NCI-H524 (cell line): ENCODE measurements at places on chromosomes 6 and 20.

DNA sequence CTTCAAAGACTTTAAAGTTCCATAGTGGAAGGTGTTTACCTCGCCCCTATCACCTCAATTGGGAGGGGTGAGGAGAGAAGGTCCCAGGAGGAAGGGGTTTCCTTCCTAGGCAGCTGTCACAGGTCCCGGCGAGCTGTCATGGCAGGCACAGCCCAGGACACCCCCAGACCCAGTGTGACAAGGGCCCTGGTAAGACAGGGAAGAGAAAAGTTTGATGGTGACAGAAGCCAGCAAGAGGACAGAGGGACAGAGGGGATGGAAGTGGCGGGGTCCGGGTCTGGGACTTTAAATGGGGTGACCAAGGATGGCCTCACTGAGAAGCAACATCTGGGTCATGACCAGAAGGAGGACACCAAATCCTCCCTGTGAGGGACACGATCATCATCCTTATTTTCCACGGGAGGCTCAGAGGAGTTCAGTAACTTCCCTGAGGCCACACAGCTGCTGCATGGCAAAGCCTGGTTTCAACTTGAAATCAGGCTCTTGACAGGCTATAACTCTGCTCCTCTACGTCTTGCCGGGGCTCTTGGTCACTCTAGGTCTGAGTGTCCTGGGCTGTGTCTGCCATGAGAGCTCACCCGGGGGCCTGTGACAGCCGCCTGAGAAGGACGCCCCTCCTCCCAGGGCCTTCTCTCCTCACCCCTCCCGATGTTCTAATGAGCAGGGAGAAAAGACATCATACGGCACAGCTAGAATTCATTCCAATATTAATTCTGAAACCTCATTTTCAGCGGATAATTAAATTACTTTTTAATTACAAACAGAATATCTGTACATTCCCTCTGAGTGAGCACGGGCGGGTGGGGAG is 222.2 kb downstream of the PREX1 start:
- DNase-seq, result no peak

- DNase-seq, result no peak
These were observed 75.5 kb downstream of the HMGN3 start for GRCh38 chr6:79158856-79159516.

GRCh38 chr6:33339193-33339592 is 21.6 kb upstream of the ZBTB22 start:
- no peak for DNase-seq

DNA sequence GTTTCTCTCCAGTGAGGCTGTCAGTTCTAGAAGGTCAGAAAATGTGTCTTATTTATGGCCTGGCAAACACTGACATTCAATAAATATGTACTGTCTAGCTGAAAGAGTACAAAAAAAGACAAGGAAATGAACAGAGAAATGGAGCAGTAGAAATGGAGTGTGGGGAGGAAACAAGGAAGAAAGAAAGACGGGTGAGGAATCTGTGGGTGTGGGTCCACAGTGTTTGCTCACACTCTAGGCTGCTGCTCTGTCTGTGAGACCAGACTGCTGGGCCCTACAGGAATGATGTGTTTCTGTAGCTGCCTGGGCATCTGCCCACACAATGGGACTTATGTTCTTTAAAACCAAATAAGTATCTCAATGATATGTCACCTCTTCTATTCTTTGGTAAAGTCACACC is 114.2 kb downstream of the MOXD1 start:
- DNase-seq, result no peak

DNA sequence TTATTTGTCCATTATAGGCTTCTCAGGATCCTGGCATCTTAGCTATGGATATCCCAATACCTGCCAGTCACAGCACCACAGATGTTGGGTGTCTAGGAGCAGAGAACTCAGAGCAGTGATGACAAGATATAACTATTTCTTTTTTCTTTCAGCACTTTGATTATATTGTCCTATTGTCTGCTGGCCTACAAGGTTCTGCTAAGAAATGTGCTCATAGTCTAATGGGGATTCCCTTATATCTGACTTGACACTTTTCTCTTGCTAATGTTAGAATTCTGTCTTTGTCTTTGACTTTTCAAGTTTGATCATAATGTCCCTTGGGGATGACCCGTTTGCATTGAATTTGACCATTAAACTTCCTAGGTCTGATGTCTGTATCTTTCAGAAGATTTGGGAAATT is 270.4 kb downstream of the OGFRL1 start:
- no peak for DNase-seq

DNA sequence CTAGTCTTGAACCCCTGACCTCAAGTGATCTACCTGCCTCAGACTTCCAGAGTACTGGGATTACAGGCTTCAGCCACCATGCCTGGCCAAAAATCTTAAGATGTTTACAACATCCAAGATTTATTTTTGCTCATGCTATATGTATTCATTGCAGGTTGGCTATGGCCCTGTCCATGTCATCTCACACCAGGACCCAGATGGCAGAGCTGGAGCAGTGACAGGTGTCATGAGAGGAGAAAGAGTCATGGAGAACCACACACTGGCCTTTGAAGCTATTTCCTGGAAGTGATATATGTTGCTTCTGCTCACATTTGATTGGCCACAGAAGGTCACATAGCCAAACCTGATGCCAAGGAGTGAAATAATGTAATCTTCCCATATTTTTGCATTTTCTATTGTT is 13.8 kb upstream of the DDR1 start:
- no peak for DNase-seq

DNA sequence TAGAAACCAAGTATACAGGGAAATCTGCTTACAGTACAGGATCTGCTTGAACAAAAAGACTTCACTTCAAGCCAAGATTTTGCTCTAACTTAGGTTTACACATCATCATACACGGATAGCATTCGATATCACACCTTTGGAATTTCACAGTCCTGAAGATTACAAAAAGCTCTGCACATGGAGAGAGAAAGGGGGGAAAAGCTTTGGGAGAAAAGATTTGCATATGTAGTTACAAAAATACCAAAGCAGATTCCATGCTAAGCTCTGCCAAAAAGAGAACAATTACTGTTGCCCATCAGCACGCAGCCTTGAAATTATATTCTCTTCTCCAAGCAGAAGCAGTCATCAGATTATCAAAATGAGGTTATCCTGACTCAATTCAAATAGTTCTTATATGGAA is 62.0 kb downstream of the HIVEP2 start:
- no peak for DNase-seq

DNA sequence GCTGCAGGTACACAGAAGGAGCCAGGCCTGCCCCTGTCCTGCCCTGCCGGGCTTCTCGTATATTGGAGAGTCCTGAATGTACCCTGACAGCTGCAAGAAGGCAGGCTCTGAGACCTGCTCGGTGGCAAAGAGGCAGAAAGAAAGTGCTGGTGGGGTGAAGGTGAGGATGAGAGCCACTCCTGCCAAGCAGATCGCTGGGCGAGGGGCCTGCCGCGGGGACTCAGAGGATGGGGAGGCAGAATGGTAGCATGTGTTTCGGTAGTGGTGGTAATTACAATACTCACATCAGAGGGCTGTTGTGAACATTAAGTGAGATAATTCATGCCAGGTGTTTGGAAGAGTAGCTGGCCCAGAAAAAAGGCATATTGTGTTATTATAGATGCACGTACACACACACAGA is 56.6 kb upstream of the SLC22A23 start:
- no peak for DNase-seq

- no peak for DNase-seq
These were observed 47.4 kb downstream of the COL21A1 start for GRCh38 chr6:56199956-56200355.

DNA sequence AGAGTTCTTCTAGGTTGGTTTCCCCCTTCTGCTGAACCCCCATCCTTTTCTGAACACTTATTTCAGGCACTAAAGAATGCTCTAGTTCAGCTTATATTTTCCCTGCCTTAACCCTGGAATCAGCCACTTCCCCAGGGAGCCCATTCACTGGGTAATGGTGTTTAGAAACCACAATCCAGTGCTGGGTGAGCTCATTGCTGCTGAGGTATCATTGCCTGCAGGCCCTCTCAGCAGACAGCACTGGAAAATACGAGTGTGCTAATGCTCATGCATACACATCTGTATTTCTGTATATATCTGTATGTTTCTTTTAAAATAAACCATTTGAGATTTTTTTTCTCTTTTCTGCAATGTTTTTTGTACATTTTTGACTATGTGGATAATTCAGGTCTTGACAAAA is 27.0 kb downstream of the OSBPL2 start:
- DNase-seq, result no peak
